ENCODE measurements at places on chromosomes 2 and 18.

- DNase-seq = no peak
These were observed 49.0 kb upstream of the TMEM87B start for GRCh38 chr2:112006076-112006410.

DNA sequence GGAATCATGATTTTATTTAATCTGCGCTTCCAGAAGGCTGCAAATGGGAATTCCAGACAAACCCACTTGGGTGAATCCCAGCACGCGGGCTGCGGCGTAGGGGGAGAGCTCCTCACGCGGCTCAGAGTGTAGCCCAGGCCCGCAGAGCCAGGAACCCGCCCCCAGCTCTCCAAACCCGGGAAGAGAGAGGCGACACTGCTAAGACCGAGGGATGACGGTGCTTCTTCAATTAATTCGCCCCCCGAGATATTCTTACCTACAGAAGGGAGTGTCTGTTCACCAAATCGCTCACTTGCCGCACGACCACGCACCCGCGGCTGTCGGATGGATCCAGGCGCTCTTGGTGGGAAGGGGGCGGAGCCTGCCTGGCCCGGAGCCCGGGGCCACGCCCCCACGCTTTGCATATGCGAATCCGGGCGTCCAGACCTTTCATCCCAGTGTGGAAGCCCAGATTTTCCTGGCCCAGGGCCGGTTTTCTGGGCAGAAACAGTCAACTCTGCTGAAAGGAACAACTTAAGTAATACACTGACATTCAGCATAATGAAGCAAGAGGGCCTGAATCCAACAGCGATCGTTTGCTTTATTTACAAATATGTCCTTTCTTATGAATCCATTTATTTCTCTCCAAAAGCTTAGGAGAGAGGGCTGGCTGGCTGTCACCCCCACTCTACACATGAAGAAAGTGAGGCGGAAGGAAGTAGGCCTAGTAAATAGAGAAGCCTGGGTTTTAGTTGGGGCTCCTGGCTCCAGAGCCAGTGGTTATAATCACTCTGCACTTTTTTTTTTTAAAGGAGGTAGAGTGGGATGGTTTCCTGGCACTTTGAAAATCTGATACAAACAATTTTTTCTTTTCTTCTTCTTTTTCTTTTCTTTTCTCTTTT, at the start of gene SLC19A3:
Gene SLC19A3, minus strand, starts transcription at position 342 of the 881 bp plus-strand sequence. CDS start 15,710 bp downstream, outside the sequence.
- DNase-seq = peak; percentile 13

- no peak for DNase-seq
These were observed 945.0 kb downstream of the SLC4A3 start for GRCh38 chr2:220572385-220572784.

DNA sequence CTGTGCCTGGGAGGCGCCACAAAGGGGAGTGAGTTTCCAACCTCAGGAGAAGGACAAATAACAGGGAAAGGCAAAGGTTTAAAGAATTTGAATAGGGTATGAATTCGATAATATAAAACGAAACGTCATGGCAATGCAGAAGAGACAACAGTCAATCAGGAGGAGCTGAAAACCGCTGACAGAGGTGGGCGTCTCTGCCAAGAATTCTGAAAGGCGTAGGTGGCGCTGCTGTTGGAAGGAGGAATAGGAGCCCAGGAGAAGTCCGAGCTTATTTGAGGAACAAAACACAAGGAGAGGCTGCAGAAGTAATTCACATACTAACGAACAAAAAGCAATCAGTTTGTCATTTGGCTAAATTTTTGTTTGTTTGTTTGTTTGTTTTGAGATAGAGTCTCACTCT, 485.8 kb upstream of the POU3F3 start:
- DNase-seq = no peak

DNA sequence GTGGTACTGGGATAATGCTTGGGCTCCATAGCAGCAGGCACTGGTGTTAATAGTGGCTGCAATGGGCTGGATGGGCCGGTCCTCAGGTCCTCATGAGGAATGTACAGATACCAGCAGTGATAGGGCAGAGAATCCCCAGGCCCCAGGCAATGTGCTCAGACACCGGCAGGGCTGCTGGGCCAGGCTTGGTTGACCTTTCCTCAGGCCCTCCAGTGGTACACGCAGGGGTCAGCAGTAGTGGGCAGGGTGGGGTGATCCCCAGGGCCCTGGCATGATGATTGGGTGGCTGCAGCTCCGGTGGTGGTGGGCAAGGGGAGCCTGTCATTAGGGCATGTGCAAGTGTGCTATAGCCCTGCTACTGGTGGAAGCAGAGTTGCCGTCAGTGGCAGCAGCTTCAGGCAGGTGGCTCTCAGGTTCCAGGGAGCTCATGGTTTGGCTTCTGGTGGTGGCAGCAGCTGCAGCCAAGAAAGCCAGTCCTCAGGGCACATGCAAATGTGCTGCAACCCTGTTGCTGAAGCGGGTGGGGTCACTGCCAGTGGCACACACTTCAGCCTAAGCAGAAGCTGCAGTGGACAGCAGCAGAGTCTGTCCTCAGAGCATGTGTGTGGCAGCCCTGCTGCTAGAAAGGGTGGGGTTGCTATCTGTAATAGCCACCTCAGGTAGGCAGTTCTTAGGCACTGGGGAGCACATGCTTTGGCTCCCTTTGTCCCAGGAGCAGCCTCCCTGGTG, 56.8 kb downstream of the CCNT2 start:
- DNase-seq = no peak

DNA sequence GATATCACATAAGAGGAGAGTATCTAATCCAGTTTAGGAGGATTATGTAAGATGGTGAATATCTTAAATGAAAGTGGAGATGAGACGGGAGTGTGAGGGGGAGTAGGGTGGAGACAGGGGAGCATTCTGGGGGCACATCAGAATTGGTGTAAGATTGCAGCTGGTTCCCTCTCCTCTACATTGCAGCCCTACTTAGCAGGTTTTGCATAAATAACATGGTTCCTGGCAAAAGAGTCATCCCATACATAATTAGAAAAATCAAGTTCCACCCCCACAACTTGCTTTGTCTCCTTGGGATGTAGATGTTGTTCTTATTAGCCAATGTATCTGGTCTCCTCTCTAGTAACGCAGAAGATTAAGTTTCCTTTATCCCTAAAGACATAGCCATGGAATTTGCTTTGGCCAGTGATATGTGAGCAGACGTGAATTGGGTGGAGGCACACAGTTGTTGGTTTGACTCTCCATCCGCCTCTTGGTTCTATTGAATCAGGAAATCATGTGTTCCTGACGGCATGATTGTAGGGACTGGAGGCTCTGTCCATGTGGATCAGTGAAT, 137.9 kb downstream of the KLHL14 start:
- no peak for DNase-seq

GRCh38 chr2:44778671-44779476, 162.6 kb upstream of the SIX3 start:
- no peak for DNase-seq

- peak; percentile 5 for DNase-seq
These were observed 106.4 kb upstream of the CCDC85A start for GRCh38 chr2:56077359-56077915.

GRCh38 chr18:66342577-66342976, 261.3 kb downstream of the CDH19 start:
- DNase-seq = no peak

GRCh38 chr2:18045230-18045629, 166.8 kb downstream of the KCNS3 start:
- no peak for DNase-seq

DNA sequence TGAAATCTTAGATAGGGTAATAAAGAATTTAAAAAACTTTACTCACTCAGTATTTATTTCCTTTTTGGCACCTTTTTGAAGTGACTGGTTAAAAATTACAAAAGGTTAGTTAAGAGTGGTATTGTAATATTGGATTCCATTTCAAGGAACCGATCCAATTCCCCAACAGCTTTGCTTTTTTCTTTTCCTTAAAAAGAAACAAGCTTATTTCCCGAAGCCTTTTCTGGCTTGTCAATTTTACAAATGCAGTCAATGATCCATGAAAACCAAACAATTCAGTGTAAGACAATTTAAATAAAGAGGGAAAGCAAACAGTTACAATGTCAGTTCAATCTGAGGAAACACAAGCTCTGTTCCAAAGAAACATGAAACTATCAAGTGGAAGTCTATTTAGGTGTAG, 200.2 kb downstream of the RIT2 start:
- no peak for DNase-seq

DNA sequence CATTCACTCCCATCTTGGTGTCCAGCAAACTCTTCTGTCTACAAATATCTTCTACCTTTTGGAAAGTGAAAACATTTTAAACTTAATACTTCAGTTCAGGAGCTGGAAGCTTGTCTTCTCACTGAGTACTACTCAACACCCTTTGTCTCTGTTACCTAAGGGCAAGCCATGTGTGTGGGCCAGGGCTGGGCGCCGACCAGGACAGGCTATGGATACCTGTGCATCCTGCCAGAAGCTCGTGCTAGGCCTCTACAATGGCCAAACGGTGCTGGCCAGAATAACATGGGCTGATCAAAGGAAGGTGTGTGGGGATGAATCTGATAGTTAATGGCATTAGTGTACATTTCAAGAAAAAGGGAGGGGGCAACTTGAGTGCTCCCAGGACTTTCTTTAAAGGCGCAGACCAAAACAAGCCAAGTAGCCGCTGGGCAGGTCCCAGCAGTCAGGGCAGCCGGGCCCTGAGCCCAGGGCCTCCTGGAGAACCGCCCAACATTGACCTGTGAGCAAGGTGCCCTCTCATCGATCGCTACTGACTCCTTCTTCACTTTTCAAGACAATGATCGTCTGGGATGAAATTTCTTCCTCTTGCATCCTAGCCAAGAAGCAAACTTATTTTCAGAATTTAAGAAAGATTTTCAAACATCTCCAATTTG, 29.0 kb upstream of the ID2 start:
- DNase-seq = no peak

DNA sequence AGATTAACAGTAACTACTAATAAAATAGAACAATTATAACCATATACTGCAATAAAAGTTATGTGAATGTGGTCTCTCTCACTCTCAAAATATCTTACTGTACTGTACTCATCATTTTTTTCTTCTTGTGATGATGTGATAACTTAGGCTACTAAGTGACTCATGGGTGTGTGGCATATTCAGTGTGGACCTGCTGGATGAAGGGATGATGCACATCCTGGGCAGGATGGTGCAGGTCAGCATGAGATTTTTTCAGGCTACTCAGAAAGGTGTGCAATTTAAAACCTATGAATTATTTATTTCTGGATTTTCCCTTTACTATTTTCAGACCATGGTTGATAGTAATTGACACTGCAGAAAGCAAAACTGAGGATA, 90.7 kb downstream of the NCKAP5 start:
- DNase-seq = no peak

DNA sequence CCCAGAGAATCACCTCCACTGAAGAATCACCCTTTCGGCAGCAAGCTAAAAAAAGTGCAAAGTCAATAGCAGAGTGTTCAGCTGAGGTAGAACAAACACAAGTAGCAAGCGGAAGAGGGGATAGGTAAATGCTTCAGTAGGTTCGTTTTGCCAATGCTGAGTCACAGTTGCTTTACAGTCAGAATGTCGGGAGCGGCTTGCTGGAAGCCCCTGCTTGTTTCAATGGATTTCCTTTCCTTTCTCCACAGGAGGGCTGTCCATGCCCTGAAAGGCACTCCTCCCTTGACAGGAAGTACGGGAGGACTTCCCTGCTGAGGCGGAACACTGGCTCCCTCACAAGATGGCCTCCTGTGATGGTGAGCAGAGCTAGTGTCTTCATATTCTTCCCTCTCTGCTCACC, 146.2 kb upstream of the LYPD1 start:
- DNase-seq = no peak

GRCh38 chr2:105842555-105842954, 97.8 kb downstream of the NCK2 start:
- DNase-seq = peak; percentile 60

GRCh38 chr2:14690926-14691325, 58.4 kb downstream of the LRATD1 start:
- no peak for DNase-seq

- DNase-seq = no peak
These were observed 24.8 kb upstream of the ACYP2 start for GRCh38 chr2:54090521-54091117.

- DNase-seq = peak; percentile 32
These were observed at the start of gene CERKL for GRCh38 chr2:181656450-181657291. Gene CERKL (minus strand): TSS chr2:181657105. CDS start chr2:181657006, 99 bp downstream.

- no peak for DNase-seq
These were observed 34.1 kb upstream of the HNMT start for GRCh38 chr2:137930146-137930545.
